Effector CD4-positive, alpha-beta T cell (primary cell): ENCODE measurements at places on chromosomes 6 and 20.

GRCh38 chr6:152642578-152643375 lies 5.6 kb upstream of the SYNE1 start:
- DNase-seq = no peak

DNA sequence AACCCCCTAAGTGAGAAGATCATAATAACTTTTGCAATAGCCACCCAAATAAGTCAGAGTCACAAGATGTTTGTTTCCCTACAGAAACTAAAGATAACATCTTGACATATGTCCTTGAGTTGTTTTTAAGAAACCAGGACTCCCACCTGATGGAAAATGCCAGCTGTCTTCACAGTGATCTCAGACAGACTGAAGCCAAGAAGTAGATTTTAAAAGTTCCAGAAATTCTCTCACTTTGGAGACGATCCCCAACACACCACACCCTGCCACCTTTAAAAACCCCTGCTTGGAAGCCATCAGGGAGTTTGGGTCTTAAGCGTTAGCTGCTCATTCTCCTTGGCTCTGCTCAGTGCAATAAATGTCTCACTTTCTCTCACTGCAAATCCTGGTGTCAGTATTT lies 63.0 kb downstream of the GPR6 start:
- no peak for DNase-seq

DNA sequence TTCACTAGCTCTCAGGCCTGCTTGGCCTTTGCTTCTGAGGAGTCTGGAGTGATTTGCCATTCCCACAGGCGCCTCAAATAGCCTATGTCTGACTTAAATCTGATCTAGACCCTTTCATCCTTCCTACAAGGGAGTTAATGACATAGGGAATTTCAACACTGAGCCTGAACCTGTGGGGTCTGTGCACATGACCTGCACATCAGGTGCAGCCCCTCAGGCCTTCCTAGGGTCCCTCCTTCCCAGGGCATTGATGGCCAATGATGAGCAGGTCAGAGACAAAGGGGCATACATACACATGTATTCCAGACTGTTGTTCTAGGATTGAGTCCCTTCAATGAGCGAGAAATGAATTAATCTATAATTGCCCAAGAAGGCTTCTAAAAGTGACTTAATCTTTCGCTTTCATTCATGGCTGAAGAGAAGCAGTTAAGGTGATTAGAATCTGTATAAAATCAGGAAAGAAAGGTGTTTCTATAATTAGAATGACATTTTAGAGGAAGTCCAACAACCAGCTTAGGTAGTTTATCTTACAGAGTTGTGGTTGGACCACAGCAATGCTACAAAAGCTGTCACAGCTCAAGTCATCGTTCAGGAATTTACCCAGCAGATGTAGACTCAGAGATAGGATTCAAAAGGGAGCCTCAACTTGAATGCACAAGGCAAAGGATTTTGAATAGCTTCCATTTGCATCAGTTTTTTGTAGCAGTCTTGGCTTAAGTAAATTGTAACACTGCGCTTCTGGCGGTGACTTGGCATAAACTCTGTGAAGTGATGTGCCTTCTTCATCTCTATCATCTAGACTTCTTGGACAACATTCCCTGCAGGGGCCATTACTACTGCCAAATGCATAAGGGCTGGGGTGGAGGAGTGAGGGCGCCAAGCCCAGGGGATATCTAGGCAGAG lies 27.0 kb upstream of the TBC1D7 start:
- no peak for DNase-seq

- DNase-seq = no peak
These were observed 26.0 kb downstream of the SLC2A10 start for GRCh38 chr20:46735436-46735835.

- no peak for DNase-seq
These were observed 452.7 kb downstream of the PREX1 start for GRCh38 chr20:48374991-48375595.
